ENCODE measurements at places on chromosomes 4 and X.

GRCh38 chr4:118171381-118171780 is 137.1 kb downstream of the NDST3 start:
- DNase-seq = no peak

- DNase-seq = no peak
Measured at GRCh38 chr4:123158576-123158975, 236.2 kb upstream of the NUDT6 start.

- DNase-seq = no peak
Measured at GRCh38 chrX:124507246-124507645, 160.9 kb downstream of the SH2D1A start.

- no peak for DNase-seq
Measured at GRCh38 chrX:24241822-24242648, 71.8 kb downstream of the SUPT20HL2 start.

DNA sequence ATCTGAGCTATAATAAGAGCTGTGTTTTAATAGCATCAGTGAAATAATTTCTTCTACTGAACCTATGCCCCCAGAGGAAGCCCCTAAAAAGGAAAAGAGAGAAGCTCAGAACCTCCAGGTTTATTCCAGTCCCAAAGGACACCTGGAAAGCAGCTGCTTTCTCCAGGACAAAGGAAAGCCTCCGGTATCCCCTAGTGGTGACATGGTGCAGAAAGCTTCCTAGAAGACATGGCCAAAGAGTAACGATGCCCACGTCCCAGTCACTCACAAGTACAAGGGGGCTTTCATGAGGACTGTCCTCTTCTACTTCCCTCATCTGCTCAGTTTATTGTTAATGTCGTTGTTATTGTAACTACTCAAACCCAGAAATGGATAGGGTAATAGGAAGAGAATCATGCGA is 343.9 kb downstream of the UNC5C start:
- DNase-seq = no peak

DNA sequence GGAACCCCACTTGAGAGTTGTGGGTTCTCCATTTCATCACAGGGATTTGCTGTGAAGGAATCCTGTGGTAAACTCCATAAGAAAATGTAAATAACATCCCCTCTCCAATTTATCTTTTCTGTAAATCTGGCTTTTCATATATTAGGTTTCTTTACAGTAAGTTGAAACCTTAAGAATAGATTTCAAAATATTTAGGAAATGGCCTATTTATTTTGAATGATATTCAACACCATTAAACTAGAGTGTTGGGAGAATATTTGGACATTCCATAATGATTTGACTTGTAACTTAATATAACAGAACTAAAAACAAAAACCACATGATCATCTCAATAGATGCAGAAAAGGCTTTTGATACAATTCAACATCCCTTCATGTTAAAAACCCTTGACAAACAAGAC is 197.3 kb upstream of the PGRMC2 start:
- DNase-seq = no peak

- DNase-seq = no peak
Measured at GRCh38 chrX:34891391-34891790, 51.2 kb upstream of the FAM47B start.

DNA sequence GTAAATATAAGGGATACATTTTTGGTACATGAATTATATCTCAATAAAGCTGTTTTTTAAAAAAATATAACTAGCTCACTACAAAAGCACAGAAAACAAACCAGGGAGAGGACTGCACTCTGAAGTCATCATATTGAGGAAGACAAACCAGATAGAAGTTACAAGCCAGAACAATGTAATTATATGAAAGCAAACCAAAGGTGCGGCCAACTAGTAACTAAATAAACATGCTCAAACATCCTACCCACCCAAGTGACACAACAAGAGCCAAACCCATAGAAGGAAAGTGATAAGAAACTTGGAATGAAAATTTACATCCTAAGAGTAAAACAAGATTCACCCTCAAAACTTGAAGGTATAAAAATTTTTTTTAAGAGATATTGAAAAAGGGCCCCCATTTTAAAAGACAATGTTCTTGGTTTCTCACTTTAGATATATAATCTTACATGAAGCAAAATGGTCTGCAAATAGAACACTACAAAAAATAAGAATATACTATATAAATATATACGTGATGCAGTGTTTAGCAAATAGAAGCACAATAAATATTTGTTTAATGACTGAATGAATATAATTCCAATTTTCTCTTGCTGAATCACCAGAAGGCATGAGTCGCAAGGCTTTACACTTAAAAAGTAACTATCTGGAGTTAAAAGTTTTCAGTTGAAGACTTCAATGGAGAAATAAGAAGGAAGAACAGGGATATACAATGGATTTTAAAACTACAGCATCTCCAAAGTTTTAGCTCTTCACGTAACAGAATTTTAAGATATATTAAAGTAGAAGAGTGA is 4.0 kb upstream of the SH3D19 start:
- no peak for DNase-seq

DNA sequence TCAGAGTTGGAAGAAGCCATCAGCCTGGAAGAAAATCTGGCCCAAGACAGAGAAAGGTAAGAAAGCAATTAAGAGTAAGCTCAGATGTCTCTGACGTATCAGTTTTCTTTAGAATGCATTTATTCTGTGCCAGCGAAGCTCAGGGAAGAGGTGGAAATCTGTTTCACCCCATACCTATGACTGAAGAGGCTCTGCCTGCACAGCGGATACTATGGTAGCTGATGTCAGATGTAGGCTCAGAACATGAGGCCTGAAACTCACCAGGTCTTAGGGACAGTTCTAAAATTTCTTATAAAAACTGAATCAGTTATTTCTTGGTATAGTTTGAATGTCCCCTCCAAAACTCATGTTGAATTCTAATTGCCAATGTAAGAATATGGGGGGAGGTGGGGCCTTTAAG is 30.9 kb downstream of the VEGFC start:
- no peak for DNase-seq

- no peak for DNase-seq
Measured at GRCh38 chr4:77776182-77777134, 42.7 kb downstream of the CNOT6L start.

GRCh38 chr4:47624031-47624441 is 139.0 kb downstream of the ATP10D start:
- DNase-seq = no peak

GRCh38 chrX:1578511-1579173 is 12.8 kb upstream of the AKAP17A start:
- DNase-seq = no peak

All from GM12864 (cell line).